ENCODE measurements at places on chromosomes 6 and 20.

DNA sequence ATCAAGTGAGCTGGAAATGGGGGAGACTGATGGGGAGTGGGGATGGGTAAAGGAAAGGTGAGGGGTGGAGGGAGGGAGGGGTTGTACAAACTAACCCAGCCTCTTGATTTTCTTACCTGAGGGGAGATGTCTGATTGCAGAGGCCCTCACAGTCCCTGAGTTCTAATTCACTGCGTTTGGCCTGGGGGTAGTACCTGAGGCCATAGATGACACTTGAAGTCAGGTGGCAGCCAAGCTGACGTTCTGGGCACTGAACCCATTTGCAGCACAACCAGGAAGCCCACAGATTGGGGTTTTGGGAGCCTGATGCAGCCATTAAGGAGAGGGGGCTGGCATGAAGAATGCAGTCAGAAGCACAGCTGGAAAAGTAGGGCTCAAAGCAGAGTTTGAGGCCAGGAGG, 153.8 kb upstream of the DTNBP1 start:
- DNase-seq, result no peak

DNA sequence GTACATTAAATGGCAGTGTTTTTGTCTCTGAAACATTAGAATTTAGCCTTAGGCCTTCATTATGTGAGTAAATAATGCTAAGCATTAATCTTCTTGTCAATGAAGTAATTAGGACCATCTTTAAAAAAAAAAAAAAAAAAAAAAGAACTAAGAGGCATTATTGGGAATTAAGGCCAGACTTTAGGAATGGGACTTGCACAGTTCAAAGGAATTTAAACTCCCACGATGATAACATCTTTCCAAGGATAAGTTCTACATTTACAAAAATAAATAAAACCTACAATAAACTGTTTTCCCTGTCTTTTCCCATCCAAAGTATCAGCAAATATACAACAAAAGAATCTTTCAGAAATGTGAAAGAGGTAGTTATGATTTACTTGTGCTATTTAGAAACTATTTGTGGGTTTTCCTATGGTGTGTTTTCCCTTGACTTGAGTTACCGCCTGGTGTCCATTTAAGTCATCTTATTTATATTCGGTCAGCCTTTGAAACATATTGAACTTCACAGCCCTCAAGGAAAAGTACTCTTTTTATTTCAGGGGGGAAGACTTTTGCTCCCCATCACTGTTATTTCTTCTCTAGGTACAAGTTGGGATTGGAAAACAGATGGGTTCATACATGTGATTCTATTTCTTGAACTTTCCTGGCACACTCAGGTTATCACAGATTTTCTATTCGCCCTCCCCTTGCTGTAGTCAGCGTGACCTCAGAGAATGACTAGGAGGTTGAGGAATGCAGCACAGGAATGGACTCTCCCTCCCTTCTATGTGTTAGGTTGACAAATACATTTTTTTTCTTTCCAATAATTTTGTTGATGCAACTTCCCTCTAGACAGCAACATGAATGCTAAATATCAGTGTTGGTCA, 13.6 kb downstream of the STMND1 start:
- no peak for DNase-seq

DNA sequence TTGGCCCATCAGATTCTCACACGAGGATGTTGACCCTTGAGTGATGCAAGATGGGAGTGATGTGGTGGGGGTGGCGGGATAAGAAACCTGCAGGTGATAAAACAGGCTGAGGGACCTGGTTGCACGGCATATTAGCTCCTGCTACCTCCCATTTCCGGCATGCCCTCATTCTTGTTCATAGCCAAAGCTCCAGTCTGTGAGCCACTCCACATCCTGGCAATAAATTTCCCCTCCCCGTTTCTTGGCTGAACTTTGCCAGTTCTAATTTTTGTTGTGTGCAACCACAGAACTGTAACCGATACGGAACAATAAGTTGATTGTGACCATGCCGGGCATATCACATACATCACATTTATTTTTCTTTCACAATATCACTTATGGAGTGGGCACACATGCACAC, 41.6 kb upstream of the NFATC2 start:
- DNase-seq, result no peak

- no peak for DNase-seq
These were observed 369.3 kb downstream of the FARS2 start for GRCh38 chr6:5630636-5631035.

- DNase-seq, result no peak
These were observed 5.2 kb downstream of the C20orf204 start for GRCh38 chr20:64041040-64041780.

GRCh38 chr20:17810062-17810631, 110.4 kb downstream of the BANF2 start:
- no peak for DNase-seq

GRCh38 chr6:160259598-160259997, 977 bp upstream of the SLC22A2 start:
- DNase-seq, result no peak

- DNase-seq, result no peak
These were observed 123.2 kb upstream of the KCNK16 start for GRCh38 chr6:39445667-39446066.

DNA sequence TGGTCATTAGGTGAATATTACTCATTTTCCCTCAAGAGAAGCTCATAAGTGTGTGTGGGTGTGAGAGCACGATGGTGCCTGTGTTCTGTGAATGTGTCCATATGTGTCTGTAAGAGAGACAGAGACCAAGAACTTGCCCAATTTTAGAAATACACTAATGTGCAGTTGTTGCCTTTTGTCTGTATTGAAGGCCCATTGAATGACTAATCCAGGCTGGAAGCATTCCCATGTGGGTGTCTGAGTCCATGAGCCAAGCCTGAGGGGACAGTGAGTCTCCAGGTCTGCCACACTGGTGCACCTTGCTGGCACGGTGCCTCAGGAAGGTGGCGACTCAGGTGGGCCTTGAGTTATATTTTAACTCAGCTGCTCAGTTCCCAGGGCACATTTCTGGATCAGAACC, 25.5 kb upstream of the ASXL1 start:
- no peak for DNase-seq

- no peak for DNase-seq
These were observed 55.2 kb downstream of the TGM2 start for GRCh38 chr20:38109591-38110524.

GRCh38 chr6:11780097-11780428, 1.5 kb upstream of the ADTRP start:
- DNase-seq, result no peak

GRCh38 chr6:27837625-27838057, 74.6 kb downstream of the OR2B2 start:
- no peak for DNase-seq

DNA sequence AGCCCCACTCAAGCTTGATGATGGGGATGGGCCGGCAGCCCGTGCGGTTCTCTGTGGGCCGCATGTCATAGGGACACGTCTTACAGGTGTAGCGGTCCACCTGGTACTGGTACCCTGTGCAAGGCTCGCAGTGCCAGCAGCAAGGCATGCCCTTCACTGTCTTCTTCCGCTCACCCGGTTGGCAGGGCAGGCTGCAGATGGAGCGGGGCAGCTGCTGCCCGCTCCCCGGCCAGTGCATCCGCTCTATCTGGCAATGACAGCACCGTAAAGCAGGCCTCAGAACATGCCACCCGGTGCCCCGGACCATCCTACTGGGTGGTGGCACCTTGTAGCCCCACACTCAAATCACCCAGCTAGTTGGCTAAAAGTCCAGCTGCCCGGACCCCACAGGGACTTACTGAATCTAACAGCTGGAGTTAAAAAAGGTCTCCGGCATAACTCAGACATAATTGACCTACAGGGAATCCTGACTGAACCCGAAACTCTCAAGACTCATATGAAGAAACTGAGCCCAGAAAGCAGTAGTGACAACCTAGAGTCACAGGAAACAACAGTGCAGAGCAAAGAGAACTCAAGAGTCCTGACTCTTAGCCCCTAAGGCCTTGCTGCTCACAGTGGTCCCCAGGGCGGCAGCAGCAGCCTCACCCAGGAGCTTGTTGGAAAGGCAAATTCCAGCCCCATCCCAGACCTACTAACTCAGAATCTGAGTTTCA, 109.4 kb downstream of the GRM4 start:
- no peak for DNase-seq

DNA sequence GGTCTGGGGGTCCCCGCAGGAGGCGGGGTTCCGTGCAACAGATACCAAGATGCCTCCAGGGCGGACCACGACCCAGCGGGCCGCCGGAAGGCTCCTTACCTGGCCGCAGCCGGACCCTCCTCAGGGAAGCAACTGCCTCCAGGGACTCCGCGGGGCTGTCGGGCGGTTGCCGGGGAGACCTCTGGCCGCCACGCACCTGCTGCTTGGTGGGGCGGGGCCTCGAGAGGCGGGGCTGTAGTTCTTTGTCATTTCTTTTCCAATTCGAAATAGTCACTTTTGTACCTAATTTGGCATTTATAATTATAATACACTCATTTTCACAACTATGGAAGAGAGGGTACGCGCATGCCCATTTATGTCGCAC, 647 bp downstream of the AK9 start:
- peak; percentile 46 for DNase-seq

DNA sequence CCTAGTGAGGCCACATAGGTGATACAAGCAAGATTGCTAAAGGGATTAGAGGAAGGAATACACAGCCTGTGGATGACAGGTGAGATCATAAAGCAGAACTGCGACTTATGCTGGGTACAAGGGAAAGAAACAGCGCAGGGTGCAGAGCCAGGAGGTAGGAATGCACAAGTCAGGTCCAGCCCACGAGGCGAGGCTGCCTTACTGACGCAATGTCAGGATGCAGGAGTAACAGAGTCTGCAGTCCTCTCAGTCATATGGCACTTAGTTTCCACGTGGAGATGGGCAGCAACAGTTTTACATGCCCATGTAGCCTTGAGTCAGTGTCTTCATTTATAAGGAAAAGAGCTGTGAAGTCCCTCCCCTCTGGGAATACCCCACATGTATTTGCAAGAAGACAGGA, 210.9 kb downstream of the SYNE1 start:
- DNase-seq, result no peak

- DNase-seq, result no peak
These were observed 291.1 kb downstream of the CLIC5 start for GRCh38 chr6:45724511-45724910.

DNA sequence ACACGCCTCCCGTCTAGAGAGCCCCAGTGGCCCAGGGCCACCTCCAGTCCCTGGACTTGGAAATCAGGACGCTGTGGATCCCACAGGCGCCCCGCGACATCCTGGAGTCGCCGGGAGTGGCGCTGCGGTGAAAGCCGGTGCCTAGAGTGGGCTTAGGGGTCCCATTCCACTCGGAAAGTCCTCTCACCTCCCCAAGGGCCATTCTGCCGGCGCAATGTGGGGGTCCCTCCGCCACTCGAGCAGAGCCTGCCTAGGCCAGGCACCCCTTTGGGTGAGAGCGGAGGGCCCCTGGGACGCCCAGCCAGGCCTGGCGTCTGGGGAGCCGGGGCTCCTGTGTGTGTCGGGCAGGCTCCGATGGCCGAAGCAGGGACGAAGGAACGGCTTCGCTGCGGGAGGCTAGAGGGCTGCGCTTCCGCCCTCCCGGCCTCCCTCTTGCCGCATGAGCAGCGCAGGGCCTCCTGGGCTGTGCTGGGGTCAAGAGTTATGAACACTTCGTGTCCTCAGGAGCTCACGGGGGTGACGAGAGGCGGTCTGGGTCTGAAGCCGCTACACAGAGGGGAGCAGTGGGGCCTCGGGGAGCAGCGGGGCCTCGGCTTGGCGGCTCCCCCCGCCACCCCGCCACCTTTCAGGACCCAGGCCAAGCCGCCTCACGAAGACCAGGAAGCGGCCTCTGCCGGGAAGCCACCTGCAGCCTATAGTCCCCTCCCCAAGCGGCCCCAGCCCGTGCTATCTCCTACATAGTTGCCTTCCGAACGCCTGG, 13.6 kb downstream of the POU3F2 start:
- no peak for DNase-seq

DNA sequence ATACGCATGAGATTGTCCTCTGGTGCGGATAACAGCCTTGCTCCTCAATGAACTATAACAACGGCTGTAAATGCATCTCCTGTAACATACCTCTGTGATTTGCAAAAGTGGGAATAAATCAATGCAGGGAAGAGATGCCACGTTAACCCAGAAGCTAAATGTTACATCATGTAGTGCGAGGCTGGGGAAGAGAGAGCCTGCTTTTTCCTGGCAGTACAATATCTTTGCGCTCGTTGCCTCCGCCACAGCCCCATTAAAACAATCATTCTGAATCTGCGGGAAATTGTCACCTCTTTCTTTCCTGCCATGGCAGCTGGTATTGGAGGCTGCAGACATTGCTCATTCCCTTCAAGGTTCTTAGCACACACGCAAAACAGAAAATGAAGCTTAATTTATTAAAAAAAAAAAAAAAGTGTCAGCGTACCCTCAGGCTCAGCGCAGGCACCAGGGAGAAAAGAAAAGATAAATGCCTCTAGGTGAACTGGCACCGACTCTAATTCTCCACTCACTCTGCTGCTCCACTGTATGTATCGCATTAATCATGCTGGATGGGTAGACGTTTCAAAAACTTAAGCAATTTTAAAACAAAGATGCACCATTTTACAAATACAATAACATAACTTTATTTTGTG, 70.2 kb upstream of the TFB1M start:
- DNase-seq, result no peak

GRCh38 chr20:59628171-59628570, 23.8 kb downstream of the PHACTR3 start:
- peak; percentile 43 for DNase-seq

GRCh38 chr20:37899105-37900045, 3.6 kb upstream of the VSTM2L start:
- no peak for DNase-seq

DNA sequence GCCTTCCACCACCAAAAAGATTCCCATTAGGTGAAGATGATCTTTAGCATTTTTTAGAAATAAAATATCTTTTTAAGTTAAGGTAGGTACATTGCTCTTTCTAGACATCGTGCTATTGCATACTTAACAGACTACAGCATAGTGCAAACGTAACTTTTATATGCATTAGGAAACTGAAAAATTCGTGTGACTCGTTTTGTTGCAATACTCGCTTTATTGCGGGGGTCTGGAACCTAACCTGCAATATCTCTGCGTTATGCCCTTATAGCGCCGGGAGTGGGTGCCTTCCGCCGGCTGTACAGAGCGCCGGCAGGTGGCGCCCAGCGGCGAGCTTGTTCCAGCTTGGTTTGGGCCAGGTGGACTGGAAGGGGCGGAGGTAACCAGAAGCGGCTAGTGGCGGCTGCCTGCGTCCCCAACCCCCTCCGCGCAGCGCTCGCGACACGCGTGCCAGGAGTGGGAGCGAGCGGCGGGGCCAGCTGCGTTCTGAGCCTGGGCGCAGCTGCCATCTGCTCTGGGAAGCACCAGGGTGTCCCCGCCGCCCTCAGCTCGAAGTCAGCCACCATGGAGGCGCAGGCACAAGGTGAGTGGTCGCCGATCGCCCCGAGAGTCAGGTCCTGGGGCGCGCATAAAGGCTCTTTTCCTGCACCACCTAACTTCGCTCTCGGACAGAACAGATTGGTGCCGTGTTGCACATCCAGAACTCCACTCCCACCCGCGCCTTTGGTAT, at the start of gene TPD52L1:
Gene TPD52L1 (plus strand): TSS at position 383 of the 727 bp plus-strand sequence. CDS start 179 bp downstream, at position 562.
- DNase-seq, result peak; percentile 66

GRCh38 chr20:25033265-25033923, 24.5 kb downstream of the ACSS1 start:
- DNase-seq, result no peak

- no peak for DNase-seq
These were observed 4.4 kb downstream of the GZF1 start for GRCh38 chr20:23366384-23366783.

GRCh38 chr6:24927985-24928745, 7.6 kb downstream of the RIPOR2 start:
- no peak for DNase-seq

- no peak for DNase-seq
These were observed 154.7 kb upstream of the RIN2 start for GRCh38 chr20:19603376-19603750.

- DNase-seq, result no peak
These were observed 37.2 kb downstream of the SCML4 start for GRCh38 chr6:107786709-107787588.
